ENCODE measurements at places on chromosomes 5 and 9.
A peak's percentile ranks its signal among the peaks of the same experiment; 100 is the strongest.

DNA sequence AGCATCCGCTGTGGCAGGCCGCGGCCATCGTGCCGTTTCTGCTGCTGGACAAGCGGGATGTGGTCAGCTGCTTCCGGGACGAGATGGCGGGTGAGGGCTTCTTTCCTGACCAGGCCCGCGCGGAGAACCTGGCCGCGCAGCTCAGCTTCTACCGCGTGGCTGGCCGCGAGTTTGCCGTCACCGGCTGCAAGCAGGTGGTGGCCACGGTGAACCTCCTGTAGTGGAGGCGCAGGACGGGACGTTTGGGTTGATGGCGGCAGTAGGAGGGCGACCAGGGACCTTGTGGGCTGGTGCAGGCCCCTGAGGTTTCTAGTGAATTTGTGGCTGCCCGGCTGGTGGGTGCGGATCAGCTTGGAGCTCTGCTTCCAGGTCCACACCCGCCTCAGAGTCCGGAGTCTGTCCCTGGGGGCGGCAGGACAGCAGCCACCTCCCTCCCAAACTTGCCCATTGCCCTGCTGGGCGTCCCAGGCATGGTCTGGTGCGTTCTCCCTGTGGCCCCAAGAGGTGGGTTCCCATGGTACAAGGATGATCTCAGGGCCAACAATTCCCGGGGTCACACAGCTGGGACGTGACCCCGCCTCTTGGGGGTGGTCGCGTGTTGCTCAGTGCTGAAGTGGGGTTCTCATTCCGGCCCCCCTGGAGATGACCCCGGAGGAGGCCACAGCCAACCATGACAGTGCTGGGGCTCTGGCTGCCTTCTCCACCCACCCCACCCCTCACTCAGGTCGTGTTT lies 2.4 kb downstream of the TOR4A start:
- no peak for DNase-seq

- no peak for DNase-seq
Observed at GRCh38 chr5:146659961-146660360, 144.0 kb upstream of the GPR151 start.

- DNase-seq: peak; percentile 78
Observed at GRCh38 chr5:142472306-142472951, 147.6 kb upstream of the SPRY4 start.

GRCh38 chr9:20480249-20480648 lies 142.1 kb downstream of the MLLT3 start:
- DNase-seq: no peak

GRCh38 chr5:89756955-89757354 lies 652.6 kb downstream of the CETN3 start:
- DNase-seq: no peak

GRCh38 chr9:109117856-109118807 lies 1.6 kb downstream of the TMEM245 start:
- DNase-seq: peak; percentile 60

DNA sequence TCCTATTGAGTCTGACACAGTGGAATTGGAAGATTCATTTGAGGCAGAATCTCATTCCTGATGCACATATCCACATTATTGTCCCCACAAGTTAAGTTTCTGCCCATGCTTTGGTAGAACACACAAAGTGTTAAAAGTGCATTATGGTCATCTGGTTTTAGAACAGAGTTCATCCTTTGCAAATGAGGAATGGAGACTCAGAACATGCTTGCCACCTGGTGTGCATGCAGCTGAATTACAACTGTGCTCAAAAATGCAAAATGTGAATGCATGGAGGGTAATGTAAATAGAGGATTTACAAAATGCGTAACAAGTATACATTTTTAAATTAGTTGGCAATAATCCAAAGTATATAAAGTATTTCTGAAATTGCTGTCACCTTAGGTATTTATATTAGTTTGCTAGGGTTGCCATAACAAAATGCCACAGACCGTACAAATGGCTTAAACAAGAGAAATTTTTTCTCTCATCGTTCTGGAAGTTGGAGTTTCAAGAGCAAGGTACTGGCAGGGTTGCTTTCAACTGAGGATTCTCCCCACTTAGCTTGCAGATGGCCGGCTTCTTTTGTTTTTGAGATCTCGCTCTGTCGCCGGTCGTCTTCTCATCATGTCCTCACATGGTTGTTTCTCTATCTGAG lies 671.1 kb downstream of the TAF11L14 start:
- peak; percentile 61 for DNase-seq

GRCh38 chr5:4097199-4097598 lies 501.6 kb downstream of the IRX1 start:
- no peak for DNase-seq

DNA sequence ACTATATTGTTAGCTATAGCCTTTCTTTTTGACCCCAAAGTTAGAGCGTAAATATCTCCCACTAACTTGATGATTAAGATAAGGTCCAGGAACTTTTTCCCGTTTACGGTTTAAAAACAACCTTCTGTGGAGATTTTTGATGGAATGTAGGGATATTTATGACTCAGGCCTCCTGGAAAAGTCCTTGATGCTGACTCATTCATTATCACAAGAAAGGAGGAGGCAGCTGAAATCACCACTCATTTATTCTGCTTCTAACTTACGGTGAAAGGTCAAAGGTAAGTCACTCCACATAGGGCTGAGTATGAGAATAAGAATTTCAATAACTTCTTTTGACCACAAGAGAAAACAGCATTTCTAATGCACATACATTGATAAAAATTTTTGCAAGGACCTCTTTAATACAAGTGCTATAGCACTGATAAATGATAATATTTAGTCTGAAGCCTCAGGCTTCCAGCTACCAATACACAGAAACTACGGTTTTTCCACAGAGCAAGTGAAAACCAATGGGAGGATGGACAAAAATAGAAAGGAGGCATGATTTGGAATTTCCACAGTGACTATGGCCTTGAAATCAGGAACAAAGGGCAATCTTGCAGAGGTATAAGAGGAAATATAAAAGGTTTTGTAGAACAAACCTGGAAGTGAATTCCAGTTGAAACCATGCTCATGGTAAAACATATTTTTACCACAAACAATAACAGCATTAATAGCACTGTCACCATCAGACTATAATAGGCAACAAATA lies 146.5 kb downstream of the PPP2R2B start:
- peak; percentile 18 for DNase-seq

DNA sequence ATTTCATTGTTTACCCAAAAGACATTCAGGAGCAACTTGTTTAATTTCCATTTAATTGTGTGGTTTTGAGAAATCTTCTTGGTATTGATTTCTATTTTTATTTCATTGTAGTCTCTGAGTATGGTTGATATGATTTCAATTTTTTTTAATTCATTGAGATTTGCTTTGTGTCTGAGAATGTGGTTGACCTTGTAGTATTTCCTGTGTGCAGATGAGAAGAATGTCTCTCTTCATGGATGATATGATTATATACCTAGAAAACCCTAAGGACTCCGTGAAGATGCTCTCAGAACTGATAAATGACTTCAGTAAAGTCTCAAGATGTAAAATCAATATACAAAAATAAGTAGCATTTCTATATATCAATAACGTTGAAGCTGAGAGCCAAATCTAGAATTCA lies 202.4 kb upstream of the CDH9 start:
- DNase-seq: no peak

GRCh38 chr9:120839146-120839545 lies 3.6 kb downstream of the PSMD5 start:
- DNase-seq: peak; percentile 25

DNA sequence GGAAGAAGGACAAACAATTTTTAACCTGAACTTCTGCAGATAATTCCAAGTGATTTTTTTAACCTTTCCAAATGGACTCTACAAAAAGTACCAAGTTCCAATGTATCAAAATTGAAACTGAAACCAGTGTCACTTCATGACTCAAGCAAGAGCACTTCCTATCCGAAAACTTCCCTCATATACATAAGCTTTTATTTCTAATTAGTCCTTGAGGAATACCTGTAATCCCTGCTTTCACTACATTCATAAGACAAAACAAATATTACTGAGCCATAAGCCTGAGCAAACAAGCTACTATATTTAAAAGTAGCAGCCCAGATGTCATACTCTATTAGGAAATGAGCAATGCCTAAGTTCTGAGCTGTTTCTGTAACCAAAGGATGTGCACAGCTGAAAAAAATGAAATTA lies 224.4 kb downstream of the EBF1 start:
- DNase-seq: no peak

GRCh38 chr5:178544166-178544834 lies 45.9 kb downstream of the COL23A1 start:
- no peak for DNase-seq

GRCh38 chr5:59562756-59563389 lies 330.7 kb downstream of the PDE4D start:
- no peak for DNase-seq

DNA sequence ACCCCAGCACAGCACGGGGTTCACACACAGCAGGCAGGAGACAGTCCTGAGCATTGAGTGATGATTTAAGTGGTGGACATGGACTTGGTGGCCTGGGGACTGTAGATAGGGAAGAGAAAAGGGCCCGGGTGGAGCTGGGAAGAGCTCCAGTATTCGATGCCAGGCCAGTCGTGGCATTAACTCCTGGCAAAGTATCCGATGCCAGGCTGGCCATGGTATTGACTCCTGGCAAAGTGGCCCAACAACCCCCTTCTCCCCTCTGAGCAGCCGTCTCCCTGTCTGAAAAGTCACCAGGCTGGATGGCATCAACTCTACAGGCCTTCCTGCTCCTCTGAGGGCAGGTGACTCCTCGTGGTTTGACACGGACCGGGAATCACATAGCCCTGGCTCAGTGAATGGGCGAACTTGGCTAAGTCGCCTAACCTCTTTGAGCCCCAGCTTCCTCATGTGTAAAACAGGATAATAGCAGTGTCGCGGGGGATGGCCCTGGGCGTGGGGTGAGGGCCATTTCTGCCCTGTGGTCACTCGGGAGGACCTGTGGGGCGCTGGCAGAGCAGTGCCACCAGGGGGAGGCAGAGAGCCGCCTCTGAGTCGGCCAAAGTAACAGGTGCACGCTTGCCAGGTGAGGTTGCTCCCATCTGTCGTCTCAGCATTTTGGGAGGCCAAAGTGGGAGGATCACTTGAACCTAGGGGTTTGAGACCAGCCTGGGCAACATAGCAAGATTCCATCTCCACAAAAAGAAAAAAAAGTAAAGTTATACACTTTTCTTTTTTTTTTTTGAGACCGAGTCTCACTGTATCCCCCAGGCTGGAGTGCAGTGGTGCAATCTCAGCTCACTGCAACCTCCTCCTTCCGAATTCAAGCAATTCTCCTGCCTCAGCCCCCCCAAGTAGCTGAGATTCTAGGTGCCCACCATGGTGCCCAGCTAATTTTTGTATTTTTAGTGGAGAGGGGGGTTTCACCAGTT lies 5.7 kb upstream of the SEC16A start:
- DNase-seq: peak; percentile 64

- no peak for DNase-seq
Observed at GRCh38 chr5:72543365-72543764, 36.2 kb upstream of the ZNF366 start.

DNA sequence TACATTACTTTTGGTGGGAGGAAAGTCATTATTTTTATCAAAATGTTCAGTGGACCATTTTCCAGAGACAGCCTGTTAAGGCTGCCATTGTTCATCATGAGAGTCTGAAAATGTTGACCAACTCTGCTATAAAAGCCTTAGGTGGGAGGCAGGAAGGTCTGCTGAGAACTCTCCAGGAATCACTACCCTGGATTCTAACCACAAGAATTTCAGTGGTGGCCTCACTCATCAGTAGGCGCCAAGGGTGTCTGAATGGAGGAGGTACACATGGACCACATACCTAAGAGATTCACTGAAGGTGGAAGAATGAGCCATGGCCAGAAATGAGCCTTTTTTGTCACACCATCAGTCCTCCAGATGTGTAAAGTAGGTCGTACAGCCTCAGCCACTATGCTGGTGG lies 21.0 kb upstream of the TLX3 start:
- DNase-seq: no peak

DNA sequence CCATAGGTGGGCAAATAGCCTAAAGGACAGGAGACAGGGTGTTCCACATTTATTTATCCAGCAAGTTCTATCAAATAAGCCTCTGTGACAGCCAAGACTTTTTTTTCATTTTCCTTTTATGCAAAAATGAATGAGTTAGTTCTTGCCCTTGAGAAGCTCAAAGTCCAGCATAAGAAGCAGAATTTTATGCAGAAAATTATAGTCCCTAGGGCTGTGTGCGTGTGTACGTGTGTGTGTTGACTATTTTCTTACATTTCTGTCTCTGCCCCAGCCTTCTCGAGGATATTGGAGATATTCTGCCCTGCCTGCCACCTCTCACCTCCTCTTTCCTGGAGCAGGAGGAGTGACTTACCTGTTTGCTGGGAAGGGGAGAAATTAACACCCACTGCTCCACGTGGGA lies 221.9 kb downstream of the SREK1 start:
- DNase-seq: no peak
